ENCODE measurements at places on chromosomes 4 and X.

- DNase-seq = no peak
These were observed 981 bp downstream of the TET2 start for GRCh38 chr4:105147553-105148161.

DNA sequence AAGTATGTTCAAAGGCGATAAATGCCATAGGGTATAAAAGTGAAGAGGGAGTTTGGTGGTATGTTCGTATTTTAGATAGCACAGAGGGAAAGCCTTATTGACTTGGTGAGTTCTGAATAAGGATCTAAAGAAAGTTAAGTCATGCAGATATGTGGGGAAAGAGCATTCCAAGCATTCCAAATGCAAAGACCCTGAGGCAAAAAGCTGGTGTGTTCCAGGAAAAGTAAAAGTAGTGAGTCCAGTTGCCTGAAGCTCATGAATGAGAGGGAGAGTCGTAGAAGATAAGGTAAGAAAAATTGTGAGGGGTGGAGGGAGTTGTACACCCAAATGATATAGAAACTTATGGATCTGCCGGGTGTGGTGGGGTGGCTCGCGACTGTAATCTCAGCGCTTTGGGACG lies 426.7 kb downstream of the RPA4 start:
- no peak for DNase-seq

DNA sequence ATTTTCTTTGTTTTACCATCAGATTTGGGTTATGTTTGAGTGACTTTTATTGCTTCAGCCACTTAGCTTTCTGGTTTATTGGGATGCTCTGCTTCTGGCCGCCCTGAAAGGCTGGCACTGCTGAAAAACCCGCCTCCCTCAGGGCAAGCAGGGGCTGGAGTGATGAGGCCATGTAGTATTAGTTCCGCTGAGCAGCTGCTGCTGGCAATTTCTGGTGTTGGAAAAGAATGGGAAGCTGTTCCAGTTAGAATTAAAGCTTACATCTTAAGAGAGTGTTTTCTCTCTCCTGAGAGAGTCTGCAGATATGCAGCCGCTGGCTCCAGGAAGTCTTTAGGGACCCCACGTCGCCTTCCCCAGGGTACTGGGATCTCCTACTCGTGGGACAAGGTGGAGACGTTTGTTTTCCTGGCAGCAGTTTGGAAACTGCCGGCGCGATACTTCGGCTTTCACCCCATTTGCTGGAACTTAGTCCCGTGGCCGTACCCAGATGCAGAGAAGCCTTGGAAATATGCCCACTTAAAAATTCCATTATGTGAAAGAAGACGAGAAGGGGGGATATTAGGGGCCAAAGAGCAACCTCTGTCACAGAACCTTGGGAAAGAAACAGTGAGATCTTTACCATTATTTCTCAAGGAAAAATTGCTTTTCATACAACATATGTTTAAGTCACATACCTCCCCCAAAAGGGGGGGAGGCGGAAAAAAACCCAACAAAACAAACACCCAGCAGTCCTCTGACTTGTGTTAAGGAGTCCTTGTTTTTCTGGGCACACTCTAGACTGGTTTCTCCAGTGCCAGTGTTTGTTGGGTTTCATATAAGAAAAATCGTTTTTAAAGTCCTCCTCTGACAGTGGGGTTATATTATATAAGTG lies 72.6 kb downstream of the TMEM131L start:
- no peak for DNase-seq

DNA sequence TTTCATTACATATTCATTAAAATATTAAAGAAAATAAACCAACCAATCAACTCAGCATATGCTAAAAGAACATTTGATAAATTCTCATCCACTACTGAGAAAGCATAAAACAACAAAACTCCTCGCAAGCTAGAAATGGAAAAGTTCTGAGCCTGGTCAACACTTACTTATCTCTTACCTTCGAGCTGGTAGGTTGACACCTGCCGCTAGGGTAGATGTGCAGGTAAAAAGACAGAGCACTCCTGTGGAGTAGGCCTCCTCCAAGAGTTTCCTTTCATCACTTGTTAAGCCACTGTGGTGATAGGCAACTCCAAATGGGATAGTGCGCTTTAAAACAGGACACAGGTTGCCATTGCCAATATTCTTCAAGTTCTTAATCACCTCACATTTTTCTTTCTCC lies 18.9 kb downstream of the HELQ start:
- DNase-seq = no peak

DNA sequence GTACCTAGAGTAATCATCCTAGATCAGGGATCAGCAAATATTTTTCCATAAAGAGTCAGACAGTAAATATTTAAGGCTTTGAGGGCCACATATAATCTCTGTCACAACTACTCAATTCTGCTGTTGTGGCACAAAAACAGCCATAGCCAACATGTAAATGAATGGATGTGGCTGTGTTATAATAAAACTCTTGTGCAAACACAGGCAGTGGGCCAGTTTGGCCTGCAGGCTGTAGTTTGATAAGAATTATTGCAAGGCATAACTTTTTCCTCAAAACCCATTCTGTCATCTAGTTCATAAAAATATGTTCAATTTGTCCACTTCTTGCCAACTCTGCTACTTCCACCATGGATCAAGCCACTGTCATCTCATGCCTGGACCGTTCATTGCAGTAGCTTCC lies 39.4 kb upstream of the SHROOM4 start:
- no peak for DNase-seq

GRCh38 chrX:45134315-45134731 lies 66.4 kb downstream of the DIPK2B start:
- DNase-seq = no peak

GRCh38 chr4:107978716-107979451 lies 10.8 kb upstream of the HADH start:
- DNase-seq = no peak

DNA sequence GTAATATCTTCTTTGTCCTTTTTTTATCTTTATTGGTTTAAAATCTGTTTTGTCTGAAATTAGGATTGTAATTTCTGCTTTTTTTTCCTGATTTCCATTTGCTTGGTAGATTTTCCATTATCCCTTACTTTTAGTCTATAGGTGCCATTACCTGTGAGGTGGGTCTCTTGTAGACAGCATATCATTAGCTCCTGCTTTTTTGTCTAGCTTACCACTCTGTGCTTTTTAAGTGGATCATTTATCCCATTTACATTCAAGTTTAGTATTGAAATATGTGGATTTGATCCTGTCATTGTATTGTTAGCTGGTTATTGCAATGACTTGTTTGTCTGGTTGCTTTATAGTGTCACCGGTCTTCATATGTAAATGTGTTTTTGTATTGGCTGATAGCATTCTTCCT lies 958.6 kb upstream of the SLIT2 start:
- DNase-seq = no peak

GRCh38 chr4:158521484-158522088 lies at the start of gene RXFP1:
TSS of gene RXFP1 (plus strand) at chr4:158521882. CDS start at chr4:158521977, 95 bp downstream.
- DNase-seq = no peak

GRCh38 chr4:102694791-102695190 lies 66.0 kb downstream of the MANBA start:
- no peak for DNase-seq

- no peak for DNase-seq
These were observed 12.8 kb downstream of the AIMP1 start for GRCh38 chr4:106329041-106329618.

DNA sequence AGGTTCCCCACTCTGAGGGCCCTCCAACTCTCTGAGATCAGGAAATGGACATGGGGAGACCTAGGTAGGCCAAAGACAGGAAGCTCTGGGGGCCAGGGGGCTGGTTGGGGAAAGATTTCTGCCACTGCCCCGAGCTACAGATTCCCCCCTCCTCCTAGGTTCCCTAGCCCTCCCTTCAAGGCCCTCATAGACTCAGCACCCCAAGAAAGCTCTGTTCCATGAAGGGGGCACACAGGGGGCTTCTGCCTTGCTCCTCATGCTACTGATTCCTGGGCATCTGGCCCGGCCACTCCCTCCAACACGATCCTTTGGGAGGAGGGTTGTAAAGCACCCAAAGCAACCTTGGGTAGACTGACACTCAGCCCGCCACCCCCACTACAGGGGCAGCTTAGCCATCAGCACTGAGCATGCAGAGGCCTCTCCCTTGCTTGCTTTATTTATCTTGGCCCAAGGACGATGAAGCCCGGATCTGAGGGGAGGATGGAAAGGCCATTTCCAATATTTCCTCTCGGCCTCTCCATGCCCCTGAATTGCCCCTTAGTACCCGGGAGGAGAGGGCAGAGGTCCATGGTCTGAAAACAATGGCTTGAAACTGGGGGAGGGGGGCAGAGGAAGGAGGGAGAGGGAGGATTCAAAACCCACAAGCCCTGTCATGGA lies 146.7 kb downstream of the PJA1 start:
- DNase-seq = no peak

DNA sequence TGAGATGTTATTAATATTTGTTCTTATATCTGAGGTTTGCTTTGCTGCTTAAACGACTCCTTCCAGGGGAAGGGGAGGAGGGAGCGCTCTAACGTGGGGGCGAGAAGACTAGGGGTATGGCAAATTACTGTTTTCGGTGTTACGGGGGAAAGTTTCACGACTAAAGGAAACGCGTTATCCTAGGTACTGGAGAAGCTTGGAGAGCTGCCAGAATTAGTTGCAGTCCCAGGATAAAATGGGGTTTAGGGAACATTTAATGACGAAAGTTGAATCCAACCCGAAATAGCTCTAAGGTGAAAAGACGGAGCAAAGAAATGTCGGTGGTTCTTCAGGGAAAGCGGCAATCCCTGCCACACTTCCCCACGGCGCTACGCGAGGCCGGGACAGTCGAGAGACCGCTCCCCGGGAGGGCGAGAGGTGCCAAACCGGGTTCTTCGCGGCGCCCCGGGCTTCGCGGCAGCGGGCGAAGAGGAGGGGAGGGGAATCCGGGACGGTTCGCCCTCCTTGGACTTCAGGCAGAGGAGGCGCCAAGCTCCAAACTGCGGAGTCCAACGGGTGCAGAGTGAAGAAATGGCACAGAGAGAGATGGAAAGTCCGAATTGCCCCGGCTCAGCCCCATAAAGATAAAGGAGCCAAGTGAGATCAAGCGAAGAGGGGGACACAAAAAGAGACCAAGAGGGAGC lies 724 bp downstream of the THOC2 start:
- no peak for DNase-seq

DNA sequence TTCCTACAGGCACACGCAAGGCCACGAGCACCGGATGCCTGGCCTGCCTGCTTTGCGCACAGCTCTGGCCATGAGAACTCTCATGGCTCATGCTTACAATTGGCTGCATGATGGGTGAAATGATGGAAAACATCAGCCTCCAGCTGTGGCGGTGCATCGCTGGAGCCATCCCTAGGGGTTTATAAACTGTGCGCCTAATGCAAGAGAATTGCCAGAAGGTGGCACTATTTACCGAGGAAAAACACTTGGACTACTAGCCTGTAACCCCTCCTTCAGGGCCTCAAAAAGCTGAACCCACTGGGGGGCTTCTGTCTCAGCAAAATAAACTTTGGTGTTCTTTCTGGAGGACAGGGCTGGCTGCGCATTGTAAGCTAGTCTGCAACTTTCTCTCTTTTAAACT lies 51.9 kb downstream of the PHKA2 start:
- DNase-seq = no peak

Measured in Panc1 (cell line).